Endodermal cell (in vitro differentiated cells): ENCODE measurements at places on chromosomes 2 and 18. TPM values are rescaled to one million over a fixed set of nuclear protein-coding genes. Genes with fewer than 3 reads are reported as not detected.

PCARE gene
- 0.09 and 0.11 TPM in 2 replicates for total RNA-seq

SETBP1 gene
- total RNA-seq: 18.1 to 29.2 TPM (median 20.1 TPM) in 3 replicates

BABAM2 gene
- 33.0 and 36.4 TPM in 2 replicates for total RNA-seq

SIGLEC15 gene
- total RNA-seq: not detected in 3 replicates

VWA3B gene
- 0.64 and 1.0 TPM in 2 replicates for total RNA-seq

ANXA4 gene
- total RNA-seq: 19.1 and 21.4 TPM in 2 replicates

KRTCAP3 gene
- 25.9 to 29.7 TPM (median 27.0 TPM) in 3 replicates for total RNA-seq
